ENCODE measurements at places on chromosomes 16 and 17. TPM values are rescaled to one million over a fixed set of nuclear protein-coding genes. Genes with fewer than 3 reads are reported as not detected.

DNA sequence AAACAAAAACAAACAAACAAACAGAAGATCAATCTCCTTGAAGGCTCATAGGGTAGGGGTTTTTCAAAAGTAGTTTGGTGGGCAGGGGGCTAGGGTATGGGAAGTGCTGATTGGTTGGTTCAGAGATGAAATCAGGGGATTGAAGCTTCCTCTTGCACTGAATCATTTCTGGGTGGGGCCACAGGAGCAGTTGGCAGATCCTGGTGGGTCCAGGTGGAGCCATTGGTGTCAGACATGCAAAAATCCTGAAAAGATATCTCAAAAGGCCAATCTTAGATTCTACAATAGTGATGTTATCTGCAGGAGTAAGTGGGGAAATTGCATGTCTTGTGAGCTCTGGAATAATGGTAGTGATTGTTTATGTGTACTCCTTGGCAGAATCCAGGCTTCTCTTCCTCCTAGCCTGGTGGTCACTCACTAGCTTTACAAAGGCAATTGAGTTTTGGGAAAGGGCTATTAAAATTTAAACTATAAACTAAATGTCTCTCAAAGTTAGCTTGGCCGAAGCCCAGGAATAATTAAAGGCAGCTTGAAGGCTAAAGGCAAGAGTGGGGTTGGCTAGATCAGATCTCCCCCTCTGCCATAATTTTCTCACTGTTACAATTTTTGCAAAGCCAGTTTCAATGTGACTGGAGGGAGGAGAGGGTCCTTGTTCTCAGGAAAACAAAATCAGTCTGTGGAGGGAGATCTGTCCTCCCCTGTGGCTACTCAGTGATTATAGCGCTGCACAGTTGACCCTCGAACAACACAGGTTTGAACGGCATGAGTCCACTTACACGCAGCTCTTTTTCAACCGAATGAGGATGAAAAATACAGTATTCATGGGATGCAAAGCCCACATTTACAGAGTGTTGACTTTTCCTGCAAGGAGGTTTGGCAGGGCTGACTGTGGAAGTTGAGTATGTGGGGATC, 45.2 kb downstream of the RNF112 start:
- peaks cover 10% of the 10 kb centered on the region for H3K4me1 ChIP-seq
- DNase-seq: no peak
- H3K27me3 ChIP-seq: no peaks in the 10 kb centered on the region
- H3K4me3 ChIP-seq: no peak overlapping the region
- no peak overlapping the region for H3K27ac ChIP-seq
- no peaks in the 10 kb centered on the region for H3K36me3 ChIP-seq

DNA sequence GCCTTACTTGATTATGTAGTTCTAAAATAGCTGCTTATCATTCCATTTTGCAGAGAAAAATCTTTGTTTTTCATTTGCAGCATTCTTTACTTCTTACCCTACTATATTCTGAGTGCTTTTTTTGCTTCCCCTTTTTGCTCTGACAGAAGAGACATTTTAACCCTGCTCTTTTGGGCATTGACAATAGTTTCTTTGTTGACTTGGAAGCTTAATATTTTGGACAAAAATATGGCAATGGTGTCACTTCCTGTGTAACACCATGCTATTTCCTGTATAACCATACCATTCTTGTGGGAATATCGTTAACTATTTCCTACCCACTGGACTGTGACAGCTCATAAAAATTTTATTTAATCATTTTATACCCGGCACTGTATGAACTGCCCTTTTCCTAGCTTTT, 747.1 kb downstream of the CDH8 start:
- no peaks in the 10 kb centered on the region for H3K4me1 ChIP-seq
- H3K4me3 ChIP-seq: no peak overlapping the region
- no peak overlapping the region for H3K27ac ChIP-seq
- DNase-seq: no peak
- H3K27me3 ChIP-seq: no peaks in the 10 kb centered on the region
- no peaks in the 10 kb centered on the region for H3K36me3 ChIP-seq

GRCh38 chr16:80931801-80932707, 74.6 kb downstream of the CMC2 start:
- H3K27ac ChIP-seq: no peak overlapping the region
- peaks cover 75% of the 10 kb centered on the region for H3K27me3 ChIP-seq
- no peak for DNase-seq
- H3K36me3 ChIP-seq: no peaks in the 10 kb centered on the region
- H3K4me1 ChIP-seq: peaks cover 5% of the 10 kb centered on the region

GRCh38 chr17:27572665-27573064, 58.3 kb upstream of the LGALS9 start:
- no peak overlapping the region for H3K27ac ChIP-seq
- DNase-seq: no peak
- H3K27me3 ChIP-seq: no peaks in the 10 kb centered on the region

- peaks cover 17% of the 10 kb centered on the region for H3K36me3 ChIP-seq
- peaks cover 3% of the 10 kb centered on the region for H3K4me1 ChIP-seq
- no peak for DNase-seq
- no peaks in the 10 kb centered on the region for H3K27me3 ChIP-seq
- no peak overlapping the region for H3K27ac ChIP-seq
These were observed 9.4 kb downstream of the CWC25 start for GRCh38 chr17:38815576-38816193.

DNA sequence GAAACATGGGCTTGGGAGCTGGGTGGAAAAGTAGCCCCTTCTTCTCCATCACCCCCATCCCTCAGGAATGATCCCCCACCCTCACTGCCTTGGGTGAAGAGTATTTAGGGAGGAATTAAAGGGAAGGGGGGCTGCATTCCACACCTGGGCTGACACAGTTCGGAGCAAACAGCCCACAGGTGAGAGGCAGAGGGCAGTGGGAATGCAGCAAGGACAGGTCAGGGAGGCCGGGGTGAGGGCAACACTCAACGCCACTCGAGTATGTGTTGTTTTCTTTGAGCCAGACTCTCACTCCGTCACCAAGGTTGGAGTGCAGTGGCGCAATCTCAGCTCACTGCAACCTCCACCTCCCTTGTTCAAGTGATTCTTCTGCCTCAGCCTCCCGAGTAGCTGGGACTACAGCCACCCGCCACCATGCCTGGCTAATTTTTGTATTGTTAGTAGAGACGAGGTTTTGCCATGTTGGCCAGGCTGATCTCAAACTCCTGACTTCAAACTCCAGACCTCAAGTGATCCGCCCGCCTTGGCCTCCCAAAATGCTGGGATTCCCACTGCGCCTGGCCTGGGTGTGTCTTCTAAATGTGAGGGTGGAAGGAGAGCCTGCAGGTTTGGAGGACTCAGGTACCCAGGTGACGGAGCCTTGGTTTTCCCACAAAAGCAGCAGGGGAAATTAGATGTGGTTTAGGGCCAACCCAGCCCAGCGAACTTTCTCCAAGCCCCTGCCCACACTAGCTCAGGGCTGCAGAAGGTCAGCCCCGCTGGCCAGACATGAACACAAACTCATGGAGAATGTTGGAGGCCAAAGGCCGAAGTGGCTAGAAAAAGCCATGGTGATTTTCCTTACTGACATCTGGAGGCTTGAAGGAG, 21.2 kb upstream of the ITGA3 start:
- no peaks in the 10 kb centered on the region for H3K36me3 ChIP-seq
- no peak overlapping the region for H3K27ac ChIP-seq
- H3K4me3 ChIP-seq: no peak overlapping the region
- DNase-seq: no peak
- peaks cover 54% of the 10 kb centered on the region for H3K27me3 ChIP-seq
- no peaks in the 10 kb centered on the region for H3K4me1 ChIP-seq

DNA sequence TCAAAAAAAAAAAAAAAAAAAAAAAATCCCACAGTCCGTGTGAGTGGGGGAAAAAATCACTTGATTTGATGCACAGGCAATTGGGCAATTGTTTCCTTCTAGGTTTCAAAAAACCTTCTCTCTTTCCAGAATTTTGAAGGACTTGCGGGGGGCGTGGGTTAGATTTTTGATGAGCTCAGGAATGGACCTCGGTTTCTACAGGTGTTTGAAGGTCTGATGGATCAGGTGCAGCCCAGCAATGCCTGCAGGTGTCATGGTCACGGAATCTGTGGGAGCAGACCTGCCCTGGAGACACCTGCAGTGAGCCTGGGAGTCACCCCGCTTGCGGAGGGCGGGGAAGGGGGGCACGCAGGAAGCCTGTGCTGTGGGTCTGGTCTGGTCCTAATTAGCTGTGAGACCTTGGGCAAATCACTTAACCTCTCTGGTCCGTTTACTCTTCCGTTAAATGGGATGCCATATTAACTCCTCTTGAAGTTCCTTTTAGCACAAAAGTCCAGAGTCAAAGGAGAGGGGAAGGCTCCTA, 174.2 kb downstream of the IRF8 start:
- H3K4me3 ChIP-seq: no peak overlapping the region
- DNase-seq: no peak
- no peak overlapping the region for H3K27ac ChIP-seq

DNA sequence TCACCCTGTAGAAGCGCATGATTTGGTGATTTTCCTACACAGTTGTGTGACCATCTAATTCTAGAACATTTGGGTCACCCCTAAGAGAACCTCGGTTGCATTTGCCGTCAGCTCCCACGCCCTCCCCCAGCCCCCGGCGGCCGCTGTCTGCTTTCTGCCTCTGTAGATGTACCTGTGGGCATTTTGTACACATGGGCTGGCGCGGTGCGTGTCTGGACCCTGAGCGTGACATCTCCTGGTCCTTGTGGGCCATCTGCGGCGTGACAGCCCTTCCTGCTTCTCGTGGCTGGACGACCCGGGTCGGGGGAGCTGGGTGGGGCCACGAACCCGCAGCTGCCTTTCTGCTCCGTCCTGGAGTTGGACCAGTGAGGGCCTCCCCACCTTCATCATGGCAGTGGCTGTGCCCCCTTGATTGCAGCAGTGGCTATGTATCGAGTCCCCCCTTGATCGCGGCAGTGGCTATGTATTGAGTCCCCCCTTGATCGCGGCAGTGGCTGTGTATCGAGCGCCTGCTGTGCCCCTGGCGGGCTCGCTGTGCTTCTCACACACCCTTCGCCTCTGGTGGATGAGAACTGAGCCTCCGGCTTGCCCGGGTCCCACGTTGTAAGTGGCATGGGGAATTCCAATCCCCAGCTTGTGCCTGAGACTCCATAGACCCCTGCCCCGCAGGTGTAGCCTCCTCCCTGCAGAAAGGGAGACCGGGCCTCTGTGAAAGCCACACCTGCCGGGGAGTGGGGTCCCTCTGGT, 24.1 kb downstream of the GSE1 start:
- no peak for DNase-seq
- peaks cover 9% of the 10 kb centered on the region for H3K4me1 ChIP-seq
- no peaks in the 10 kb centered on the region for H3K36me3 ChIP-seq
- H3K4me3 ChIP-seq: no peak overlapping the region

The CDH5 gene
- not detected for polyA plus RNA-seq

The SMTNL2 gene
- polyA plus RNA-seq: not detected
